ENCODE measurements at places on chromosomes 1 and 21.

DNA sequence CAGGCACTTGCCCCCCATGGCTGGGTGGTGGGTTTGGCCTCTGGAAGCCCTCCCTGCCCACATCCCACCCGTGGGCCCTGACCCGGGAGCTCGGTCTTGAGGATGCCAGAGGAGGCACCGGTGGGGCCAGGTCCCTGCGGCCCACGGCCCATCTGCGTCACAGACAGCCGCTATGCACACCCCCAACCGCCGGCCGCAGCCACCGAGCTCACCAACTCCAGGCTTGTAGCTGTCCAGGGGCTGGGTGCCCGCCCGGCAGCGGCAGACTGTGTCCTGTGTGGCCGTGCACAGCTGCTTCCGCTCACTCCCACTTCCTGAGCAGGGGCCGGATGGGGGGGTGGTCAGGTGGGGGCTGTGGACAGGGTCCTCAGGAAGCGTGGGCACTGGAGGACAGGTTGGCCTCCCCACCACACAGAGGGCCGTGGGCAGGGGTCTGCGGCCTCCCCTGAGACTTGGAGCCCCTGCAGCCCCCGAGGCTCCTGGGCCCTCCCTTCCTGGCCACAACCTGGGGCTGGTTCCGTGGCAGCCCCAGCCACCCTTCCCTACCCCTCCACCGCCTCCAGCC is 1.1 kb downstream of the TNFRSF4 start:
- no peak for DNase-seq

GRCh38 chr1:14773396-14774025 is 175.0 kb downstream of the KAZN start:
- no peak for DNase-seq

DNA sequence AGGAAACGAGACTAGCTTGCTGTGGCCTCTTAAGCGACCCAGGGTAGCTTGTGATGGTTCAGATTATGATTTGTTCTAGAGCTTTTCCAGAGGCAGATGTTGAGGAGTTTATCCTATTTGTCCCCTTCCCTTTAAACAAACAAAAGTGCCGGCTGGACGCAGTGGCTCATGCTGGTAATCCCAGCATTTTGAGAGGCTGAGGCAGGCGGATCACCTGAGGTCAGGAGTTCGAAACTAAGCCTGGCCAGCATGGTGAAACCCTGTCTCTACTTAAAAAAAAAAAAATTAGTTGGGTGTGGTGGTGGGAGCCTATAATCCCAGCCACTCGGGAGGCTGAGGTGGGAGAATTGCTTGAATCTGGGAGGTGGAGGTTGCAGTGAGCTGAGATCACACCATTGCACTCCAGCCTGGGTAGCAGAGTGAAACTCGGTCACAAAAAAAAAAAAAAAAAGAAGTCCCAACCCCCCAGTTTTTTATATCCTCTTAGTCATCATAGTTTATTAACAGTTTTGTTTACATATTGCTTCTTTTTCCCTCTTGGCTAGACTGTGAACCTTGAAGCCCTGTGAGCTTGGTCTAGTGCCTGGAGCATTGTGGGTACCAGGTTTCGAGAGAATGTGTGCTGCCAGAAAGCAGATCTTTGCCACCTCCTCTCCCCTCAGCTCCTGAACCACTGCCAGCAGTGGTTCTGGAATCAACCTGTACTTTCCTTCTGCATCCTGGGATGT is 29.8 kb downstream of the MAPKAPK2 start:
- DNase-seq = peak; percentile 97

DNA sequence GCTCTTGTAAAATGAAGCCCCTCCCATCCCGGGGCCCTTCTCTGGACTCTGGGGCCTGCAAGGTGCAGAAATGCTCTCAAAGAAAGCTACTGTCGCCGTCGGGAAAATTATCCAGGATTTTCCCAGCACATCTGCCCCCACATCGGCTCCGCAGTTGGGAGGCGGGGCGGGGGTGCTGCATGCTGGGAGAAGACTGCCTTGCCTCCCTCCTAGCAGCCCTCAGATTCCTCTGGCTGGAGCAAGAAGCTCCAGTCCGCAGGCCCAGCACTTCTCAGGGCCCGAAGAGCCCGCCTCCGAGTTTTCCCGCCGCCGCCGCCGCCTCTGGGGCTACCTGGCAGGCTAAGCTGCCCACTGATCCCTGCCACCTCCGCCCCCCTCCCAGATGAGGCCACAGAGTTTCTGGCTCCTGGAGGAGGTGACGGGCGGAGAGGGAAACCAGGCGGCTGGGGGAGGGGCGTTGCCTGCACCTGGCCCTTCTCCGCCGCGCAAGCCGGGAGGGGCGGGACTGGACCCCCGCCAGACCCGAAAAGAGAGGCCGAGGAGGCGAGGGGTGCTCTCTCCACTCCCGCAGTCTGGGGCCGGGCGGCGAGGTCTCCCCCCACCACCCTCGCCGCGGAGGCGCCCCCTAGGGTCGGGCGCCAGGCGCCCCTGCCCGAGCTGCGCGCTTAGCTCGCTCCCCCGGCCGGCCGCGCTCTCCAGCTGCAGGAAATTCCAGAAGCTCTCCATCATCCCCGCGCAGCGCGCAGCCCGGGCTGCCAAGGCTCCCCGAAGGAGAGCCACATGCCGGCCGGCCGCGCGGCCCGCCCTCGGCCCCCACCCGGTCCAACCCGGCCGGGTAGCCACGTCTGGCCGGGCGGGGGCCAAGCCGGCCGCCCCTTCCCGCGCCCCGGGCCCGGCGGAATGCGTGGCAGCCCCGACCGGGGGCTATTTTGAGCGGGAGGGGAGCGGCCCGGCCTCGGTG is 28.8 kb downstream of the AHDC1 start:
- DNase-seq = no peak

DNA sequence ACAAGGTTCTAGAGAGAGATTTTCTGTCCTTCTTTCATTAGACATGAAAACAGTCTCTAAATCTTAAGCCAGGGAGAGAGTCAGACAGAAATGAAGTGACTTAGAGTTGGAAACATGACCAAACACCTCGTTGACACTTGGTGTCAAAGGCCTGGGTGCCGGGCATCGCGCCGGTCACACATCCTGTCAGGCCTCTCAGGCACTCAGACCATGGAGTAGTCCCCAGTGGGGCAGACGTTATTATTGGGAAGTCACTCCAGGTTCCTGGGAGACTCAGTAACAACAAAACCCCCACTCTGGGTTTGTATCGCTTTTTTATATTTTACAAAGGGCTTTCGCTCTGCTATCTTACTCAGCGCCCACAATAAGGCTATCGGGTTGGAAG is 25.8 kb downstream of the KCNN3 start:
- no peak for DNase-seq

- DNase-seq = peak; percentile 83
These were observed 86.1 kb upstream of the S1PR1 start for GRCh38 chr1:101150670-101151069.

- DNase-seq = peak; percentile 57
These were observed 19.1 kb downstream of the NME7 start for GRCh38 chr1:169348383-169349036.

DNA sequence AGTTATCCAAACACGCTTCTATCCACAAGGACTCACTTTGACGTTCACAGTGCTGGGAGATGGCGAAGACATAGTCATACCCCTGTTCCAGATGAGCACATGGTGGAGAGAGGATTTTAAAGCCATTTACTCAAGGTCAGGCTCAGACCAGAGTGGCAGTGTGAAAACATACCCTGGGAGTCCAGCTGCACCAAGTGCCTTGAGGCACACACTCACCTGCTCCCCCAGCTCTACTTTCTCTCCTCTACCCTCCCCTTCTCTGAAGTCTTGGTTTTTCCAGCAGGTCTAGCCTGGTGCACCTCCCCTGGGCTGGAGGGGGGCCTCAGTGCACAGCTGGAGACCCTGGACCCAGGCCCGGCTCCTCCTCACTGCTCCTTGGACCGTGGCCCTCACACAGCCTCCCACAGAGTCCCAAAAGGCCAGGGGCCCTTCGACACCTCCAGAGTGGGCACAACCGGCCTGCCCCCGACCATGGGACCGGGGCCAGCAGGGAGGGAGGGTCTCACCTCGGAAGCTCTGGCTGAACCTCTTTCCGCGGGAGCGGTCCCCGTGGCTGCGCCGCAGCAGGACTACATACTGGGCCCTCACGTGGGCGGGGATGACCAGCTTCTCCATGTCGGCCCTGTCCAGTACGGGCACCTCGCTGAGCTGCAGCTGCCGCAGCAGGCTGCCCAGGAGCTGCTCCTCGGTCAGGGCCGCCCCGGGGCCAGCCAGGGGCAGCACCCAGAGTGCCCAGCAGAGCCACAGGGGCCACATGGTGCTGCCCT is 452 bp downstream of the LEFTY2 start:
- DNase-seq = no peak

GRCh38 chr1:88080875-88081274 is 603.2 kb upstream of the PKN2 start:
- no peak for DNase-seq

Data from renal cortical epithelial cell (primary cell).